Stimulated activated CD8-positive, alpha-beta memory T cell treated with anti-CD3 and anti-CD28 coated beads, Interleukin-7, amount 100 ng/mL, for 1 hour (primary cell): ENCODE measurements at places on chromosomes 12 and 14.

DNA sequence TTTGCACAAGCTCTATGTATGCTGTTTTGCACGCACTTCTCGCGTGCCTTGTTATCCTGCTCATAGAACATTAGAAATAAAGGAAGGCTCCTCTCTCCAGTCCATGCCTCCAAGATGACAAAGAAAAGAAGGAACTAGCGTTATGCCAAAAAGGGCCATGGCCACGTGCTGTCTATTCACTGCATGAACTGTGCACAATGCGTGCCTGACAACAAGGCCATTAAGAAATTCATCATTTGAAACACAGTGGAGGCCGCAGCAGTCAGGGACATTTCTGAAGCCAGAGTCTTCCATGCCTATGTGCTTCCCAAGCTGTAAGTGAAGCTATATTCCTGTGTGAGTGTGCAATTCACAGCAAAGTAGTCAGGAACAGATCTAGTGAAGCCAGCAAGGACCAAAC, 22.2 kb upstream of the PRMT8 start:
- DNase-seq, result no peak

GRCh38 chr12:107277855-107278254, 184.5 kb upstream of the CRY1 start:
- DNase-seq, result no peak

DNA sequence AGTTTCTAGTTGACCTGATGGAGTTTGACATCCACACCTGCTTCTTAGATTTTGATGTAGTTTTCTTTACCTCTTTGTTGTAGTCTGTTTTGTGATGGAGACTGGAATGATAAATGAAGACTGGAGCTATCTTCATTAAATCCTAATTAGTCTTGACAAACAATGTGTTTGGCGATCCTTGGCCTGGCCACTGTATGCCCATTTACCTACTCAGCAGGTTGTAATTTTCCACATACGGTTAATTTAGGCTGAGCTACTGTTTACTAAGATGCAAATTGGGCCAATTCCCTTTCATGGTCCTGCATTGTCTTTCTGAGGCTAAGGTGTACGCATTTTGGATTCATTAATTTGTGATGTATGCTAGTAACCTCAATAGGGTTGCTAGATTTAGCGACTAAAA, at the start of gene TAS2R7:
TAS2R7 (minus strand) TSS at position 41 of the 400 bp plus-strand sequence. CDS start 57 bp downstream, outside the sequence.
- DNase-seq, result no peak

DNA sequence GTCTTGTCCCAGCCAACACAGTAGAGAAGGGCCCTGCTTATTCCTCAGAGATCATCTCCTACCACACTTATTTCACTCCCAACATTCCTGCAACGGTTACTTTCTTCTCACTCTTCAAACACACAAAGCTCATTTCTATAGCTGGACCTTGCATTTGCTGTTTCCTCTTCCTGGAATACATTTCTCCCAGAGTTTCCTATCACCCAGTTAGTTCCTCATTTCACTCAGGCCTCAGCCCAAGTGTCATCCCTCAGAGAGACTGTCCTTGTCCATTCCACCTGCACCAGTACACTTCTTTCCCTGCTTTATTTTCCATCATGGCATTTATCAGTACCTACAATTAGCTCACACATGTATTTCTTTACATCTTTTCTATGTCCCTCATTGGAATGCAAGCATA, 14.7 kb upstream of the STK38L start:
- no peak for DNase-seq

DNA sequence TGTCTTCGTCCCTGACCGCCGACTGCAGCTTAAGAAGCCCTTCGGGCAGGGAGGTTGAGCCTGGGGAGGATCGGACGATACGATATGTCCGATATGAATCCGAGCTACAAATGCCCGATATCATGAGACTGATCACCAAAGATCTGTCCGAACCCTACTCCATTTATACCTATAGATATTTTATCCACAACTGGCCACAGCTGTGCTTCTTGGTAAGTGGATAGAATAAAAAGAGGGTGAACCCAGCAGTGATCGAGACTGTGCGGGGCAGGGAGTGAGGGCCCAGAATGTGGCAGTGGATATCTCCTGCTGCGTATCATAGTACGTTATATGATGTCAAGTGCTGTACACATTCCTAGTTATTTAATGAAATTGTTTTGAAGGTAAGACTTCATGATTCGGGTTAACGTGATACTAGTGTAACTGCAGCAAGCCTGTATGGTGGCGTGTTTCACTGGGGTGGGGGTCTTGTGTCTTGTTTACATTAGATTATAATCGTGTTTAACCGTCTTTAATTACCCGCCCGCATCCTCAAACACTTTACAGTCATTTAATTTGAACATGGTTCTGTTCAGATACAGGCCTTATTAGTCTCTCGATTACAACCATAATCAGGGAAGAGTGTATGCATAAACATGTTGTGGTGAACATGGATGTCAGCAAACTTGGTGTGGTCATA, 1.3 kb downstream of the NAA30 start:
- DNase-seq, result no peak

DNA sequence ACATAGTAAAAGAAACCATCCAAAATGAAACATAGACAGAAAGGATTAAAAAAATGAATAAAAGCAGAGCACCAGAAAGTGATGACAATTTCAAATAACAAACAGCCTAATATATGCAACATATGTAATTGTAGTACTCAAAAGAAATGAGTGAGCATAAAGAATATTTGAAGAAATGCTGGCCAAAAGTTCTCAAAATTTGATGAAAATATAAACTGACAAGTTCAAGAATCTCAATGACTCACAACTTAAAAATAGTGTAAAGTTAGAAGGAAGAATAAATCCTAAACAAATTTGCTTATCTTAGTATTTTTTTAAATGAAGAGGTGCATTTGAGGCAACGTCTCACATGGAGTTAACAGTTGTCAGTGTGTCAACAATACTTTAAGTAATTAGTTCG, 498.9 kb downstream of the SLC6A15 start:
- no peak for DNase-seq

- DNase-seq, result no peak
Measured at GRCh38 chr14:70724944-70725343, 83.2 kb downstream of the TTC9 start.

- no peak for DNase-seq
Measured at GRCh38 chr14:60215520-60216420, 33.3 kb upstream of the PPM1A start.
